ENCODE measurements at places on chromosomes 6 and 20.

DNA sequence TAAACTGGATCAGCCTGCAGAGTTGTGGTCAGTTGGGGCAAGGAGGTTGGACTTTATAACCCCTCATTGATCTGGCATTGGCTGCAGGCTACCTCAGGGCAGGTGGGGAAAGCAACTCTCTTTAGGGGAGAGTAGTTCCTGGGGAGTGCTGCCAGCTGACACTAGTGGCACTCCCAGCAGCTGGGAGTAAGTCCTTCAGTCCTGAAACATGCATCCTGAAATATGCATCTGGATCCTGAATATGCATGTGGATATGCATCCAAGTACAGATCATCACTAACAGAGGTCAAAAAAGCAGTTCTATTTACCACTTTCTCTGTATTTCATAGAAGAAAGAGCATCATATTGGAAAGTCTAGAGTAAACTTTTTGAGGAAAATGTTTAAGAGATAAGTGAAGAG, 350.8 kb downstream of the EPM2A start:
- DNase-seq = no peak

DNA sequence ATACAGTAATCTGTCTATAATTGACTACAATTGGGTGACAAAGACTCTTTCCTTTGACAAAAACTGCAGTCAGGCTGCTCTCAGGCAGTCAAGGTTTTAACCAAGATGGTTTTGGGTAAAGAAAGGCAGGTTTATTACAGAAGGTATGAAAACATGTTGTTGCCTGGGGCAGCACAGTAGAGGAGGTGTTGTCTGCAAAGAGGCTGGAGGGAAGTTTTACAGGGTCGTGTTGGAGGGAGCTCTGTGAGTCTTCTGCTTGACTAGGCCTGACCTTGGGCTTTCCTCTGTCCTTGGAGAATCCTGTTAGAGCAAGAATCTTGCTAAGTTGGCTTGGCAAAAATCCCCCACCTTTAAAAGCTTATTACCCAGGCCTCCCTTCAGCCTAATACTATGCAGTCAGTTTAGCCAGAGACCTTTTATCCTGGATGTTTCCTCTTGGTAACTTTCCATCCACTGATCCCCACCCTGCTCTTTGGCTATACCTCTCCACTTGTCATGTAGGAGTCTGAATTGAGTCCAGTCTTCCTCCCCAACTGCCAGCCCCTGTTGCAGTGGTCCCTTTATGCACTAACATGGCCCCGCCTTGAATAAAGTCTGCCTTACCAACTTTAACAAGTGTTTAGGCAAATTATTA, 143.0 kb upstream of the SLC22A16 start:
- DNase-seq = no peak

DNA sequence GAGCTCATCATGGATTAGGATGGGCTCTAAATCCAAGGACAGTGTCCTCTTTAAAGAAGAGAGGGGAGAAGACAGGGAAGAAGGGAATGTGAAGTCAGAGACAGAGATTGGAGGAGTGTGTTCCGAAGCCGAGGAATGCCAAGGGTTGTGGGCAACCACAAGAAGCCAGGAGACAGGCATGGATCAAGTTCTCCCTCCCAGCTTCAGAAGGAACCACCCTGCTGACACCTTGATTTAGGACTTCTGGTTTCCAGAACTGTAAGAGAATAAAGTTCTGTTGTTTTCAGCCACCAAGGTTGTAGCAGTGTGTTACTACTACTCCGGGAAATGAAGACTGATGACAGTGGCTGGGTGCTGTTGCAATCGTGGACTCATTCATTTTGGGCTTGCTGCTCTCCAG, 120.1 kb downstream of the RPS12 start:
- DNase-seq = no peak

DNA sequence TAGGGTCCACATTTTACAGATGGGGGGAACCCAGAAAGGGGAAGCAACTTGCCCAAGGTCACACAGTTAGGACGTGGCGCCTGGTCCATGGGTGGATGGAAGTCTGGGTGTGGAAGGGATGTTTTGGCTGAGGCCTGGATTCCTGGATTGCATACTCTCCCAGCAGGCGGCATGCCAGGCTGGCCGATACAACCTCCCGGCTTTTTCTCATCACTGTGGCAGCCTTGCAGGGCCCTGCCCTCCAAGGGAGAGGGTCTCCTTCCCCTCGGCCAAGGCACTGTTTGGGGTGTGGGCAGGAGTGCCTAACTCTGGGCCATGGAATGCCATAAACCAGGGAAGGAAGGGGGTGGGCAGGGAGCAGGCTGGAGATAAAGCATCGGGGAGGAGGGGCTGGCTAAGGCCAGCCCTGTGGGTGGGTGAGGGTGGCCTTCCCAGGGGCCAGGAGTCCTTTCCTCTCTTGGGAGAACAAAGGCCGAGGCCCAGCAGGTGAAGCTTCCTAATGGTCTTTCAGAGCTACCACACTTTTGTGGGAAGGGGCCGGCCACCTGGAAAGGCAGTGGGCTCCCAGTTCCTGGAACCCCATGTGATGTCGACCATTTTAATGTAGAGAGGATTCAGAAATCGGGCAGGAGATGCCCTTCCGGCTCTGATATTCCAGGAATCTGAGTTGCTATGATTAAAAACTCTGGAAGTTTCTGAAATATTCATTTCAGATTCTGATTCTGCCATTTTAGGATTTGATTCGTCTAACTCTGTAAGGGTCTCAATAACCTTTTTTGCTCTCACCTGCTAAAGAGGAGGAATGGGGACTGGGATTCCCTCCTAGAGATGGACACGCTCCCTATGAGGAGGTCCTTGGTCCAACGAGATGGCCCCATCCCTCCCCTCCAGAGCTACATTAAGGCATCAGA, 4.2 kb downstream of the FOXS1 start:
- DNase-seq = no peak

DNA sequence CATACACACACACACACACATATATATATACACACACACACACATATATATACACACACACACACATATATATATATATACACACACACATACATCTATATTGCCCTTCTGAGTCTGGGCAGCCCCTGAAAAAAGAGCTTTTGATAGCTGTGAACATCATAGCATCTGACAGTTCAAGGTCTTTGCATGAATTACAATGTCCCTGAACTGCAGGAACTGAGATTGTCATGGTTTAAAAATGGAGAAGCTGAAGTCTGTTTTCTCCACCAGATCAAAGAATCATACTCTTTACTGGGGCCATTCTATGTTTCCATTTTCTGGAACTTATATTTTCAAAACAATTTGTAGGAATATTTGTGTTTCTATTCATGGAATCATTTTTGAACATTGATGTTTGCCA, 189.8 kb downstream of the ZDHHC14 start:
- DNase-seq = no peak

DNA sequence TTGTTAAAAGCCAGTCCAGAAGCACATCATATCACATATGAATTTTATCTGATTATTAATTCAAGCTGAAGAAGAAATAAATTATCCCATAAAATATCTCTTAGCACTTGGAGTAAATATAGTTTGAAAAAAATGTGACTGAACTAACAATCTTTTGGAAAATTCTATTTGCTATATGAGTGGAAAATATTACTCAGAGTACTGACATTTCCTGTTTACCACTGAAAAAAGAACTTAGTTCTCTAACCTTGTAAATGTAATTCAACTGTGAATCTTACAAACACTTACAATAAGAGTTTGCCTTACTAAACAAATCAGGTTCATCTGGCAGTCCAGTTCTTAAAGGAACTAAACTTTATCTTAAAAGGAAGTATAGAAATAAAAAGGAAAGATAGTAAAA, 44.2 kb downstream of the MOXD1 start:
- no peak for DNase-seq

- no peak for DNase-seq
Observed at GRCh38 chr20:59157961-59158541, 5.6 kb upstream of the ZNF831 start.

- no peak for DNase-seq
Observed at GRCh38 chr20:21214431-21214830, 88.5 kb downstream of the KIZ start.

- DNase-seq = no peak
Observed at GRCh38 chr6:131436358-131436757, 136.7 kb upstream of the ARG1 start.

- no peak for DNase-seq
Observed at GRCh38 chr20:14488756-14489479, 151.5 kb upstream of the FLRT3 start.

DNA sequence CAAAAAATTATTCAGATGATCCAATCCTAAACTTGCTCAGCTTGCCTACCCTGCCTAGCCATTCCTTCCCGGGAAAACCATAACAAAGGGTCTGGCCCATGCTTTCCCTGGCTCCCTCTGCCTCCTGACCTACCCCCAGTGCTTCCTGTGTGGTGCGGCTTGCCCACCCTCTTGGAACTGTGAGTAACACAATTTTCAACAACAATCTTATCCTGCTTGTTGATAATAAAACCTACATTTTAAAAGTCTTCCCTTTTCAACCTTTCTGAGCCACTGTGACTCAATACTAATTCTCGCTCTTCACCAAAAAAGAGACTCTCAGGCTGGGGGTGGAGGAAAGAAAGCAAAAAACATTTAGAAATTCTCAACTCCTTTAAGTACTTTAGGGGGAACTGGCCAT, 18.0 kb downstream of the EXOC2 start:
- no peak for DNase-seq

GRCh38 chr20:57590485-57591288, 29.5 kb downstream of the ZBP1 start:
- DNase-seq = no peak

DNA sequence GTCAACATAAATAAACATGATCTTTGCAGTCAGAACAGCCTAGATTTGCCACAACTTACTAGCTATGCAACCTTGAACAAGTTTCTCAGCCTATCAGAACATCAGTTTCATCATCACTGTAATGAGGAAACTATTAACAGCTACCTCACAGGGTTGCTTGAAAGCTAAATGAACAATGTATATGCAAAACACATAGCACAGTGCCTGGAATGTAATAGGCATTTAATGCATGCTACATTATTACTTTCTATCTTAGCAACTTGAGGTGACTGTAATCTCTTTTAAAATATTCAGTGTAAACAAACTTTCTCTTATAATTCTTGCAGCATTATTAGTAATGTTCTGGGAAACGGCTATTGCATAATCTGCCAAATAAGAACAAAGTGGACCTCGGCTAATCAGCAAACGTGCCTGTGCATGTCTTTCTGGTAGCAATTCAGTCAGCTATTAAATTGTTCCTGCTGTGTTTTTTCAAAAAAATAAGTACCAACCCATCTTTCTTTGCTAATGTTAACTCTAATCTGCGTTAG, 61.5 kb downstream of the SYNE1 start:
- DNase-seq = no peak
